ENCODE measurements at places on chromosomes 11 and 22.
A peak's percentile ranks its signal among the peaks of the same experiment; 100 is the strongest.

- peak; percentile 20 for DNase-seq
These were observed 81.7 kb upstream of the PRR5 start for GRCh38 chr22:44620129-44620840.

DNA sequence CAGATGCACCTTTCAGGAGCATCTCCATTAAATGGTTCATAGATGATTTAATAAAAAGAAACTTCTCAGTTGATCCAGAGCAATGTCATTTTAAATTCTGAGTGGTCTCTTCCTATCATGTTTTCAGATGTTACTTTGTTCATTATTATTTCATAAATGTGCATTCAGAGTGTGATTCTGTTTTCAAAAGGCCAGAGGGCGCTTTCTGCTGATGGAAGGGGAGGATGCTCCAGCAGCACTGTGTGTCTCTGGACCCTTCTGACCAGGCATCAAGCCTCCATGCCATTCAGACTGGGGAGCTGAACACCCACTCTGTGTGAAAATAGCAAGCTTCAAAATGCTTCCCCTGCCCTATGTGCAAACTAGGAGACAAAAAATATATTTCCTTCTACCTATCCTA lies 23.9 kb upstream of the CRTAM start:
- DNase-seq: no peak

- no peak for DNase-seq
These were observed 47.5 kb upstream of the AQP11 start for GRCh38 chr11:77542296-77542695.

- no peak for DNase-seq
These were observed 8.2 kb upstream of the ASCC2 start for GRCh38 chr22:29846290-29846689.

DNA sequence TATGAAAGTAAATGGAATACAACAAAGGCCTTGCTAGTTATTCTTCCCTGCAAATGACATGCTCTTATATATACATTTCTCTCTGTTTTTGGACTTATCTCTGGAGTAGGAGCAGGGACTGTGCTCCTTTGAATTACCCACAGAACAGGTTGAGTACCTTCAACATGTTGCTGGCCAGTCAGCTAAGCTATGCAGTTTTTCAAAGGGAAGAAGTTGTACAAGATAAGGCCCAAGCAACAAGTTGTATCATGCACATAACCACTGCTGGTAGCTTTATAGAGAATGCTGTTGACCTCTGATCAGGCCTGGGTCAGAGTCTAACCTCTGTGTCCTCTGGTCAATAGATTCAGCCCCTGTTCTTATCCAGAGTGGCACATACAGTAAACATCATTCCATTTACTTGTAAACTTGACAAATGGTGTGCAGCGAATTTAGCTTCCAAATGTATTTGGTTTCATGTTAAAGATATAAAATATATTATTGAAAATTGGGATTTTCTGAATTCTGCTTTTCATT lies 99.6 kb downstream of the C11orf87 start:
- DNase-seq: no peak

- no peak for DNase-seq
These were observed 1.6 kb downstream of the DIXDC1 start for GRCh38 chr11:111938687-111939160.

- no peak for DNase-seq
These were observed 784.8 kb downstream of the TBC1D22A start for GRCh38 chr22:47547239-47547661.

GRCh38 chr11:45662665-45663485 lies 2.5 kb downstream of the CHST1 start:
- no peak for DNase-seq

- DNase-seq: no peak
These were observed 38.3 kb downstream of the PDE2A start for GRCh38 chr11:72635933-72636332.

DNA sequence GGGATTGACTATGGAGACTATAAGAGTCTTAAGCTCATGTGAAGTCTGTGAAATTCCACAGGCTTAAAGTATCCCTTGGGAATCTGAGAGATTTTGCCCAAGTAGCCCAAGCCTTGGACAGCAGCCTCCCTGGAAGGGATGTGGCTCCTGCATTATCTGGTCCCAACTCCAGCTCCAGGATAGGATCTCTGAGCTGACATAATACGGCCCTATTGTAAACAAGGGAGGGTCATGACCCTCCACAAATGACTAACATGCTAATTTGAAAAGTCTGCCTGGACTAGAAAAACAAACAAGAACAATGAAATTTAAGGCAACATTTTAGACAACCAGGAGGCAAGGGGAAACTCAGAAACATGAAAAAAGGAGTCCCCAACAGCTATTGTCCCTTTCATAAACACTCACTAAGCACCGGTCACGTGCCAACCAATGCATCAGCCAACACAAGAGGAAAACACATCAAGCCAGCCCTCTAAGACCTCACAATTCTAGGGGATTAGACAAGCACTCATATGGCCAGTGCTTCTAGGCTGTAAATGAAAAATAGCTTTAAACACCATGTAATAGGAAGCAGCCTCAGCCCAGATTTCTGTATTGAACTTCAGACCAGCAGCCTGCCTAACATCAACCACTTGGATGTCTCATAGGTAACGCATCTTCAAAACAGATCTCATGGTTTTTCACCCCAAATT lies 101.2 kb upstream of the TIMP3 start:
- no peak for DNase-seq

DNA sequence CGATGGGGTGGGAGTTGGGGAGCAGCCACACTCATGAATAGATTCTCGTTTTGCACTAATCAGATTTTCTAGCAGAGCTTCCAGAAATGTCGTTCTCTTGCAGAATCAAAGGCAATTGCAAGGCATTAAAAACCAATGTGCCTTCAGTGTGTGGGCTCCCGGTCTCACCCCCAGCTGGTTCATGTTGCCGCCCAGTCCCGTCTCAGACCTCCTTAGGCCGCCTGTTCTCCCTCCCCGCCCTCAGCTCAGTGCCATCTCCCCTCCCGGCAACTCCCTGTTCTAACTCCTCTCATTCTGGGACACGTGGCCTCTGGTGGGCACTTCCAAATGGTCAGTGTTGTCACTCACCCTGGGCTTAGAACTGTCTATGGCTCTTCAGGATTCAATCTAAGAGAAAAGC lies 42.5 kb upstream of the SMIM38 start:
- no peak for DNase-seq

DNA sequence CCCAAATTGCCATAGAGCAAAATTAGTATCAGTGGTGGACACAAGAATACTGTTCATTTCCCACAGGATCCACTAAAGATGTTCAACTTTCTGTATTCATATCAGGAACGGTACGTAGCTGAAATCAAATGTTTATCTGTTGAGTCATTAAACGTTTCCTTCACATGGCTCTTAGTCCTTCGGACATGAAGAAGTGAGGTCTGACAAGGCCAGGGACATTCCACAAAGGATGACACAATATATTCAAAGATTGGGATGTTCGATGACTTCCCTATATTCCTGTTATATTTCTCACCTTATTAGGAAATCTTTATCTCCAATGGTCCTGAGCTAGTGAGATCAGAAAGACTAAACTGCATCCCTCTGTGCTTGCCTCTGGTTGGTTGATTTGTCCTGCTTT lies 129.0 kb downstream of the ETS1 start:
- DNase-seq: no peak

- DNase-seq: no peak
These were observed 1112.0 kb upstream of the RAG2 start for GRCh38 chr11:37710031-37710430.

DNA sequence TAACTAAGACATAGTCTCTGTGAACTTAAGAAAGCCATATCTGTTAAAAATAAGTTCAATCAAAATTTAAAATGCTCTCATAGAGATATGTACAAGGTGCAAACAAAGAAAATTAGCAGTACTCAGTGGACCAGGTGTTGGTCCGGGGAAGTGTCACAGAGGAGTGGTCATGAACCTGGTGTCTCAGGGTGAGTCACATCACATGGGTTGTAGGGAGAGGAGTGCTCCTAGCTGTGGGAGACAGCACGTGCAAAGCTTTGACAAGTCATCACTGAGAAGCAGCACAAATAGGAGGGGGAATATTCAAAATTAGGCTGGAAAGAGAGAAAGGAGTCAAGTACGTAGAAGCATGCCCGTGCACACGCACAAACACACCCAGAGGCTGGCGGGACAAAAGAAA lies 438.1 kb downstream of the NTM start:
- DNase-seq: no peak

DNA sequence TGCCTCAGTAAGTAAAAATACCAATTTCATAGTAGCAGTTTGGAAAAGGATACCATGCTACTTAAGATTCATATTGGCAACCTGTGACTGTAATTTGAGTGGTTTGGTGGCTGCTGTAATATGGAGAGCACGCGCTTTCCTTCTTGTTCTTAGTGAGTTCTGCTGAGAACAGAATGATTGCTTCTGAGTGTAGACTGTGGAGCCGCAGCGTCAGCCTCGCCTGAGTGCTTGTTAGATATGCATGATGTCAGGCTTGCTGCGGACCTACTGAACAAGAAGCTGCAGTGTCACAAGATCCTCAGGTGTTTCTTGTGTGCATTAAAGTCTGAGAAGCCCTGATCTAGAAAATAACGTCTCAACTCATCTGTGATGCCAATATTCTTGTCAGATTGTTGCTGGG lies 143.2 kb downstream of the ARHGAP42 start:
- no peak for DNase-seq

DNA sequence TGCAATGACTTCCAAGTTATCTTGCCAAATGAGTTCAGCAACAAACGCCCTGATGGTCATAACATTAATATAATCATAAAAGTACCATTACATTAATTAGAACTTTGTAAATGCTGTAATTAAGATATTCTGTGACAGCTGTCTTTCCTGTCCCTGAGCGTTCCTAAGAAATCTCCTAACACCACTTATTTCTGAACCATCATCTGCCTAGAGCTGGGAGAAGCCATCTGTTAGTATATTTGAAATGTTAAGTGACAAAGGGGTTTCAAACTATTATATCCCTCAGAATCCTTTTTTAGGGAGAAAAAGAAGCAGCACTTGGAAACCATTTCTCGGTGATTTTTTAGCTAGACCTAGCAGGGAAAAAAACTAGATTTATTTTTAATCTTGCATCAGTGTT lies 657.5 kb downstream of the FAM181B start:
- DNase-seq: no peak

DNA sequence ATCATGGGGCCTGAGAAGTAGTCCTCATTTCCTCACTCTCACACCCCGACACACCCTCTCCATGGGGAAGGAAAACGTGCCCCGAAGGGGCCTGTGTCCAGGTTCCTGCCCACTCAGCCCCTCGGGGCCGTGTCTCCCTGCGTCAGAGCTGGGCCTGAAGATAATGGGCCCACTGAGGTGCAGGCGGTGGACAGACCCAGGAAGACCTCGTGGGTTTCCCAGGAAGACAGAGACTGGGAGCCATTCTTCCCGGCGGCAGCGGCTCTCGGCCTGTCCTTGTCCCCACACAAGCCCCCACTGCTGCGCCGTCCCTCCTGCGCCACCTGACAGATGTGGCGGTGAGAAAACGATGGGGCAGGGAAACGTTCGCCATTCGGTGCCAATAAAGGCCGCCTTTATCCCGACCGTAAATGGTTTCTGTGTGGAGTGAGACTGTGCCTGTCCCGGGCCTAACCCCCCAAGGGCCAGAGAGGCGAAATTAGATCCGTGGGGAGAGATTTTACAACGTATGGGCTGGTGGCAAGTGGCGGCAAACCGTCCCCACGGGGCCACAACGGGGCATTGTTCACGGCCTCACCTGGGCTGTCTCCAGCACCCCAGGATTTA lies 89.0 kb downstream of the CDKN1C start:
- no peak for DNase-seq

DNA sequence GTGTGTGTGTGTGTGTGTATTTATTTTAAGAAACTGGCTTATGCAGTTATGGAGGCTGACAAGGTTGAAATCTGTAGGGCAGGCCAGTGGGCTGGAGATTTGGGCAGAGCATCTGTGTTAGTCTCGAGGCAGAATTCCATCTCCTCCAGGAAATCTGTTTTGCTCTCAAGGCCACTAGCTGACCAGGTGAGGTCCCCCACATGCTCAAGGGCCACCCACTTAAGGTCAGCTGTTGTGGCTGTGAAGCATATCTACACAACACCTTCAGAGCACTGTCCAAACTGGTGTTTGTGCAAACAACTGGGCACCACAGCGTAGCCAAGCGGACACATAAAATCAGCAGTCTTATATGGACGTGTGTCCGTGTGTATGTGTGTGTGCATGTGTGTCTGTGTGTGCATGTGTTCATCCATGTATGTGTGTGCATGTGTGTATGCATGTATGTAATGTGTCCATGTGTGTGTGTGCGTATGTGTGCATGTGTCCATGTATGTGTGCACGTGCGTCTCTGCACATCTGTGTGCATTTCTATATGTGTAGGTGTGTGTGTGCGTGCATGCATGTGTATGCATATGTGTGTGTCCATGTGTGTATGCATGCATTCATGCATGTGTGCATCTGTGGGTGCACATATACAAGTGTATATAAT lies 400.9 kb downstream of the BRD1 start:
- no peak for DNase-seq

GRCh38 chr11:67640021-67640757 lies 626 bp upstream of the TBX10 start:
- DNase-seq: peak; percentile 43

DNA sequence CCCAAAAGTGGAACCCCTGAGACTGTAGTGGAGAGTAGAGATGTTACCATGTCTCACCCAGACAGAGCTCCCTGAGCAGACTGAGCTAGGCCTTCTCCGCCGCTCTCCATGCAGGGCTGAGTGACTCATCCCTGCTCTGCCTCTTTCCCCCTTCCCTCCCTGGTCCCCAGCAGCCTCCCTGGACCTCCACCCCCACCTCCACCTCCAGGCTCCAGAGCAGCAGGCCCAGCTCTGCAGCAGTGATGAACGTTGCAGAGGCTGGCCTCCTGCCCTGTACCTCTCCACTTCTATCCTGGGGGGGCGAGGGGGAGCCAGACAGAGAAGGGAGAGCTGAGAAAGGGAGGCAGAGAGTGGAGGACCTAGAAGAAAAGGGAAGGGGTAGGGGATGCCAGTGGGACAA lies 19.3 kb upstream of the ARAP1 start:
- DNase-seq: no peak

GRCh38 chr11:1997755-1998154 lies at the start of gene H19:
H19 (minus strand) TSS chr11:1997842.
- DNase-seq: no peak

GRCh38 chr11:101126551-101127196 lies 2.9 kb downstream of the PGR start:
- DNase-seq: no peak

All from stimulated activated CD4-positive, alpha-beta T cell treated with anti-CD3 and anti-CD28 coated beads, Interleukin-1b, Interleukin-23, amount 100 ng/mL, for 1 hour (primary cell).